DND-41 (cell line): ENCODE measurements at places on chromosomes 4 and X.

DNA sequence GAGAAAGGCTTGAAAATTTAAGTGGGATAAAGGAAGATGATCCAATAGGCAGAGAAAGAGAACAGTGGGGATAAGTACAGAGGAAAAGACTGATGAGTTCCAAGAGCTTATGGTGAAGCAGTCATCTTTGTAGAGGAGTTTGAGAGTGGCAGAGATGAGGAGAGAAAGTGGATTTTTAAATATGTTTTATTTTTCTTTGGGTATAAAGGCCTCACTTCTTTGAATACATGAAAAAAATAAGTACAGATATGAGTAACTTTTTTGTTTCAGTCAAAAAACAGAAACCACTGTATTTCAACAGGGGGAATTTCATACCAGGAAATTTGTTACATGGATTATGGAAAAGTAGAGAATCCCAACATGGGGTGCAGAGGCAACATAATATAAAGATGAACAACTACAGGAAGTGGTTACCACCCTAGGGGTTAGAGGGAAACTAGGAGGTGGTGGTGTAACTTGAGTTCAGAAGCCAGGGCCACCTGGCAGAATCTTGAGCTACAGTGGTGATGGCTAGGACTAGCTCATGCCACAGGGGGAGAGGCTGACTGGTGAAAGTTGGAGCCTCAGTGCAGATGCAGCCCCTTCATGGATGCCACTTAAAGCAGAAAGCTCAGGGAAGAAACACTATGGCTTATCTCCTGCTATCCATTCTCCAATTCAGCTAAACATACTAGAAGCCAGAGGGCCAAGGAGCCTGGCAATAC is 3.4 kb upstream of the CYBB start:
- peak; percentile 86 for DNase-seq

DNA sequence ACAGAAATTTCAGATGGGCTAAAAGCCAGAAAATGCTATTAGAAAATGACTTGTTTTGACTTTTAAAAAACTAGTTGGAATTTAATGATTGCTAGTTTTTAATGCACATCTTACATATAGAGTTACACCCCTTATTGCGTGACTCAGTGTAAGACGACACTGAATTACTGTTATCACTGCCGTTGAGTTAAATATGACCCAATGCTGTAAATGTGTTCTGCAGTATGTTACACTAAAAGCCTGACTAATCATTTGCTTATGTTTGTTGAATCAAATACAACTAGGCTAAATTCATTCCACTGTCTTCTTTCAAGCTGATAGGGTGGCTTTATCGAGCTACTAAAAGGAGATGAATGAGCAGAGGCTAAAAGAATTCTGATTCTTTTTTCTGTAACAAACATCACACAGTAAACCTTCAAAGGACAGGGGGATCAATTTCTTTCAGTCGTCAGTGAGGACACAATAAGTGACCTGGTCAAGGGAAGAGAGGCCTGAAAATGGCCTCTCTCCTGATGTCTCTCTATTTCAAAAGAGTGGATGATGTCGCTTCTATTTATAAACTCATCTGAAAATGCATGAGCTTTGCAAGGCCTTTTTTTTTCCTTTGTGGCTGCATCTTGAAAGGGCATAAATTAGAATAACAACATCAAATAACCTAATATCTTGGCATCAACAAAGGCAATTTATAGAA is 142.2 kb upstream of the KCNIP4 start:
- DNase-seq: no peak

- no peak for DNase-seq
Measured at GRCh38 chr4:81449015-81449414, 22.7 kb downstream of the RASGEF1B start.

GRCh38 chr4:79827283-79827682 is 245.7 kb downstream of the ANTXR2 start:
- no peak for DNase-seq
